Hepatocyte (in vitro differentiated cells): ENCODE measurements at places on chromosomes 4 and X. TPM values are rescaled to one million over a fixed set of nuclear protein-coding genes. Genes with fewer than 3 reads are reported as not detected.

Gene ZNF711
- 31.7 and 34.1 TPM in 2 replicates for total RNA-seq

Gene COX7B2
- not detected in 2 replicates for total RNA-seq

Gene SSX4
- total RNA-seq = not detected in 2 replicates

Gene CRLF2
- total RNA-seq = not detected in 2 replicates

Gene KIT
- 2.6 and 4.1 TPM in 2 replicates for total RNA-seq

Gene DNAAF6
- not detected in 2 replicates for total RNA-seq

Gene FABP2
- 6.3 and 10.7 TPM in 2 replicates for total RNA-seq

Gene XAGE1A
- total RNA-seq = not detected in 2 replicates

Gene ARHGEF38
- total RNA-seq = 3.7 and 4.0 TPM in 2 replicates

Gene PNMA5
- total RNA-seq = 0.07 and 0.08 TPM in 2 replicates

Gene LRIT3
- 0.13 and 0.24 TPM in 2 replicates for total RNA-seq

Gene ADGRL3
- 21.2 and 22.7 TPM in 2 replicates for total RNA-seq

Gene STOX2
- total RNA-seq = 7.5 and 7.9 TPM in 2 replicates

Gene TMPRSS11A
- total RNA-seq = 0.08 and 0.10 TPM in 2 replicates

Gene DGAT2L6
- total RNA-seq = not detected in 2 replicates

Gene CWH43
- total RNA-seq = not detected in 2 replicates

Gene RRAGB
- 16.3 and 26.6 TPM in 2 replicates for total RNA-seq

Gene BMX
- 0.07 and 0.08 TPM in 2 replicates for total RNA-seq

Gene MAGEA12
- not detected in 2 replicates for total RNA-seq

Gene MAGED4B
- 30.6 and 31.9 TPM in 2 replicates for total RNA-seq

Gene ZAR1
- total RNA-seq = not detected in 2 replicates
